Peyer's patch (tissue), 4 donors: ENCODE measurements at places on chromosomes 5 and 9. TPM values are rescaled to one million over a fixed set of nuclear protein-coding genes. Genes with fewer than 3 reads are reported as not detected.

OCLN gene
- total RNA-seq = 85.3 TPM

PCDHA8 gene
- total RNA-seq = not detected

RXFP3 gene
- not detected for total RNA-seq

LAMC3 gene
- 1.6 TPM for total RNA-seq

ACTBL2 gene
- total RNA-seq = not detected

CERCAM gene
- total RNA-seq = 3.3 TPM

- no peak overlapping the region for H3K27ac ChIP-seq
- no peaks in the 10 kb centered on the region for H3K36me3 ChIP-seq
- H3K27me3 ChIP-seq = no peaks in the 10 kb centered on the region
- no peaks in the 10 kb centered on the region for H3K4me1 ChIP-seq
- H3K4me3 ChIP-seq = no peak overlapping the region
Measured at GRCh38 chr5:110590187-110590586, 136.3 kb downstream of the TMEM232 start.

DNA sequence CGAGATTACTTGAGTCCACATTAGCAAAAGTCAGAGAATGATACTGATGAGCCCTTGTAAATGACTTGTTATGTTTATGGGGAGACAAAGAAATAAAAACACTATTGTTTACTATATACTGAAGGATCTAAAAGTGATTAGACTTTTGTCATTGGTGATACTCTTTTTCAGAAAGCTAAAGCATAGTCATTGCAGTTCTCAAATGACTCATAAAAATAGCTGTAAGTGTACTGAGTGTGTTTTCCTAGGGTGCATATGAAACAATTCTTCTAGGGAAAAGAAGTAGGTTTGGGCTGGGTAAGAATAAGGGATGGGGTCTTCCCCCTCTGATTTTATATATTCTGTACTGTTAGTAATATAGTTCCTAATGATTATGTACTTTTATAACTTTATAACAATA, 32.6 kb downstream of the WDR36 start:
- no peak for DNase-seq
- no peak overlapping the region for H3K4me3 ChIP-seq
- no peaks in the 10 kb centered on the region for H3K36me3 ChIP-seq
- no peaks in the 10 kb centered on the region for H3K4me1 ChIP-seq

DNA sequence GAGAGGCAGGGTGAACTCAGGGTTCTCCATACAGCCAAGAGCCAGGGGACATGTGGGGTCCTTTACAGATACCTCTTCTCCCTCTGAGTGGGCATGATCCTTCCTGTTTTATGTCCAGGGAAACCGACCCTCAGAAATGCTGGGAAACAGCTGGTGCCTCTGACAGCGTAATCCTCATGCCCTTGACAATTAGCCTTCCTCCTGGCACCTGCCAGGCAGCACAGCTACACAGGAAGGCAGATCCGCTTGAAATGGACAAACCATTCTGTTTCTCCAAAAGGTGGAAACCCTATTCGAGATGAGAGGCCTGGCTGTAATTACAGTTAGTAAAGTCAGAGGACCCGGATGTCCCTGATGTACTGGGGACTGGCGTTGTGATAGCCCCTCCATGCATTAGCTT, 7.2 kb downstream of the ERGIC1 start:
- H3K36me3 ChIP-seq = no peaks in the 10 kb centered on the region
- no peak overlapping the region for H3K27ac ChIP-seq
- DNase-seq = no peak
- H3K27me3 ChIP-seq = no peaks in the 10 kb centered on the region
- H3K4me1 ChIP-seq = peaks cover 13% of the 10 kb centered on the region

GRCh38 chr5:126234563-126235195, 188.5 kb upstream of the GRAMD2B start:
- no peaks in the 10 kb centered on the region for H3K36me3 ChIP-seq
- H3K4me3 ChIP-seq = no peak overlapping the region
- H3K4me1 ChIP-seq = no peaks in the 10 kb centered on the region
- no peaks in the 10 kb centered on the region for H3K27me3 ChIP-seq
- no peak for DNase-seq
- H3K27ac ChIP-seq = no peak overlapping the region

DNA sequence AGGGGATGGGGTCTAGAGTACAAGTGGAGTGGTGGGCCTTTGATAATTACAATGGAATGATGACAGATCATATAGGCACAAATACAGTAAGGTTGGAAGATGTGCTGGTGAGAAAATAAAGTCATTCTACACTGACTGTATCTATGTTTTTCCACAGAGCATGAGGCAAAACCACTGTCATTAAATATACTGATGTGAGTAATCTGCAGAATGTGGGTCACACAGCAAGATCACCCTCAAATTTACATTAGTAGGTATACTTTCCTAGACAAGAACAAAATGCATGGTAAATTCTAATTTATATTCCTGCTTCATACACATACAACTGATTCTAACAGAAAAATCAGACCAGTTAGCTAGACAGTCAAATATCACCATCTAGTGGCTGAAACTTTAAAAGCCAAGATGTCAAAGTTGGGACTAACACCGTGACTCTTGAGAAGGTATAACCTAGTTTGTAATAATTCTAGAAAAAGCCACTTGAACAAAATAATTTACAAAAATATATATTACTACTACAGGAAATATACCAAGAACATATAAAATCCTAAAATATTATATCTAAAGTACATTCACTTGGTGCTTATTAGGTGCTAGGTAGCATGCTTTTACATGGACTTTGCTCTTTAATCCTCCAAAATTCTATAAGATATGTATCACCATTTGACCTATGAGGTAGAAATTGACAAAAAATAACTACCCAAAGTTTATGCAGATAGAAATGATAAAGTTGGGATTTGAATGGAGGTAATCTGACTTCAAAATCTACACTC, 19.5 kb downstream of the TTC33 start:
- no peak overlapping the region for H3K4me3 ChIP-seq
- DNase-seq = no peak
- H3K4me1 ChIP-seq = peaks cover 5% of the 10 kb centered on the region
- H3K27me3 ChIP-seq = no peaks in the 10 kb centered on the region

DNA sequence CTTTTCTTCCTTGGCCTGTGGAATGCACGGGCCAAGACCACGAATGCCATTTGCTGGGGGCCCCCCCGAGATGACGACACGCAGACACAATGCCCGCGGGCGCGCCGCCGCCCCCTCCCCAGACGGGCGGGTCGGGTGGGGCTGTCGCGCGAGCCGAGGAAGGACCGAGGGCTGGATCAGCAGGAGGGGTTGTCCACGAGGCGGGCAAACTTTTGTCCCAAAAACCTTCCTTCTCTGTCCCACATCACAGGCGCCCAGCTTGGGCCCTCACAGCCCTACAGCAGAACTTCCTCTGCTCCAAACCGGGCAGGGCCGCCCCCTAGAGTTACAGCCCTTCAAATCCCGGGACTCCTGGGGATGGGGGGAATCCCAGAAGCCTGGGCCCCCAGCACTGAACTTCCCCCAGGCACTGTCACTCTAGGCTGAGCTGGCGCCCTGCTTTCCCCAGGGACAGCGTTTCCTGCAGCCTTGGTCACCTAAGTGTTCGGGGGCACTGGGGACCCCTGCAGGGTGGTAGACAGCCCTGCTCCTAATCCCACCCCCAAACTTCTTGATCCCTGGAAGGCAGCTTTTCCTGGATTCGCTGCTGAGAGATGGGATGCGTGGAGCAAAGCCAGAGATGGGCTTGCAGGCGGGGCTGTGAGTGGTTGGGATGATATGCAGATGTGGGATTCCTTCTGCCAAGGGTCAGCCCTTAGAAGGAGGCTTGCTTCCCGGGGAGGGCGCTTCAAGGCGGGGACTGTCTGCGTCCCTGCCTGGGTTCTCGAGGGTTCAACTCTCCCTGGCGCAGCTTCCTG, 980 bp downstream of the COL5A1 start:
- H3K36me3 ChIP-seq = no peaks in the 10 kb centered on the region
- peak overlapping the region; percentile 58 for H3K4me3 ChIP-seq
- H3K27me3 ChIP-seq = no peaks in the 10 kb centered on the region
- no peak for DNase-seq

GRCh38 chr9:131578021-131578420, 32.7 kb downstream of the PRRT1B start:
- no peaks in the 10 kb centered on the region for H3K36me3 ChIP-seq
- no peak overlapping the region for H3K27ac ChIP-seq
- no peak for DNase-seq
